ENCODE measurements at places on chromosomes 7 and 10.

- no peak for DNase-seq
These were observed 63.4 kb downstream of the VTI1A start for GRCh38 chr10:112510384-112510783.

DNA sequence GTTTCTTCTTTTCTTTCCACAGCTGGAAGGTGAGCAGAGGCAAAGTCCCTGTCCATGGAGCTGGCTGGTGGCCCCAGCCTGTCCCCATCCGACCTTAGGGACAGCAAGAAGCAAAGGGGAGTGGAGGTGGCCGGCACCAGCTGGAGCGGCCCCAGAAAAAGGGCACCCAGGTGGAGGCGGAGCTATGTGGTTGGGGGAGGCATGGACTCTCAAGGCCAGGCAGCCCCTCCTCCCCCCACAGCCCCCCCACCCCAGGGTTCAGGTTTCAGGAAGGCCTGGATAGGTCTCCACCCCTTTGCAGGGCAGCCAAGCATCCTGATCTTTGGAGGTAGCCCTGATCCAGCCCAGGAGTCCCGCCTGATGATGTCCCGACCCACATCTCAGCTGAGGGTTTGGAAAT, at the start of gene SSC4D:
Gene SSC4D (minus strand): TSS at position 161 of the 400 bp plus-strand sequence. CDS start 5,258 bp downstream, outside the sequence.
- DNase-seq, result no peak

- no peak for DNase-seq
These were observed 155.2 kb upstream of the GNAI1 start for GRCh38 chr7:79979437-79979836.

DNA sequence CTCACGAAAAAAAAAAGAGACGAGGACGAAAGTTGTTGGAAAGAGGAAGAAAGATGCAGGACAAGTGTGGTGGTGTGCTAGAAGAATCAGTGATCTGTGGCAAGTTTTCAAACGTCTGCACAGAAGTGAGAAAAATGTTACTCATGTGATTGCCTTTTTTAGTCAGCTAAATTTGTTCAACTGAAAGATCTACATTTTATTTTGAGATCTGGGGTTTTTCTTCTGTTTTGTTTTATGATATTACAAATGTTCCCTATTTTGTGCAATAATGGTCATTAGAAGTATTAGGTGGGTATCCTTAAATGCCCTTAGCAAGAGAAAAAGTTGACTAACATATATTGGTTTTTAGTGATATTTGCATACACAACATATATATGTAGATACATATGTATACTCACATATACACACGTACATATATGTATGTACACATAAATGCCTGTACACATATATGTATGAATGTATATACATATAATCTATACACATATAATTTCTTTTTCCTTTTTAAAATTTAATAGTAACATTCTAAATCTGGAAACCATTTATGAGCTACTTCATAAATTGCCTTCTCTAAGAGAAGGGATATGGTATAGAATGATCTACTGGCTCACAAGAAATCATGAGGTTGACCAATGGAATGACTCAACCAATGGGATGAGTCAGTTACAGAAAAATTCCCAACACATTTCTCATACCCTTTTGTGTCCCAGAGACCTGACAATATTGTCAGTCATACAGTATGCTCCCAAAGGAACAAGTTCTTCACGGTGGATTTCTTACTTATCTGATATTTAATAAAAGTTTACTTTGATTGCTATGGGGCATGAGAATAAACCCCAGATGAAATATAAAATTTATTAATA, 38.4 kb downstream of the SLC39A12 start:
- DNase-seq, result peak; percentile 37

DNA sequence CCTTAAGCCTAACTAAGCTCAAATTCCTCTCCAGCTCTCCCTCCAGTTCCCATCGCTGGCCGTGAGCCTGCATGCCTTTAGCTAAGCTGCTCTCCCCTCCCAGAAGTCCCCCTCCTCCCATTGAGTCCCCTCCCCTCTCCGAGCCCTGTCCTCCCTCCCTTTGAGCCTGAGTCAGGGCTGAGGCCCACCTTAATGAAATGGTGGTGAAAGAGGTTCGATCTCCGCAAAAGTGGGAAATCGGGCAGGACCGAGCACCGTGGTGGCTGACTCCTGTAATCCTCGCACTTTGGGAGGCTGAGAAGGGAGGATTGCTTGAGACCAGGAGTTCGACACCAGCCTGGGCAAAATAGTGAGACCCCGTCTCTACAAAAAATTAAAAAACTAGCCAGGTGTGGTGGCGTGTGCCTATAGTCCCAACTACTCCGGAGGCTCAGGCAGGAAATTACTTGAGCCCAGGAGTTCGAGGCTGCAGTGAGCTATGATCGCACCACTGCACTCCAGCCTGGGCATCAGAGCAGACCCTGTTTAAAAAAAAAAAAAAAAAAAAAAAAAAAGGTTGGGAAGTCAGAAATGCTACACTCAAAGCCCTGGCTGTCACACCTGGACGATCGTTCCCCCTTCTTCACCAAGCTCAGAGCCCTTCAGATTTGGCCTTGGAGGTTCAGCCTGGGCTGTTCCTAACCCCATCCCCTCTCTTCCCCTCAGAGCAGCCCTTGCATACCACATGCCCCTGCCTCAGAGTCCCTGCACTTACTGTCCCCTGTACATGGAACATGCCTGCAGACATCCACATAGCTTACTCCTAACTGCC, 995 bp upstream of the CLDN3 start:
- DNase-seq, result no peak
